ENCODE measurements at places on chromosomes 2 and 18. TPM values are rescaled to one million over a fixed set of nuclear protein-coding genes. Genes with fewer than 3 reads are reported as not detected.
A peak's percentile ranks its signal among the peaks of the same experiment; 100 is the strongest.

GRCh38 chr2:12127638-12128037, 381.2 kb downstream of the LPIN1 start:
- DNase-seq, result no peak

DNA sequence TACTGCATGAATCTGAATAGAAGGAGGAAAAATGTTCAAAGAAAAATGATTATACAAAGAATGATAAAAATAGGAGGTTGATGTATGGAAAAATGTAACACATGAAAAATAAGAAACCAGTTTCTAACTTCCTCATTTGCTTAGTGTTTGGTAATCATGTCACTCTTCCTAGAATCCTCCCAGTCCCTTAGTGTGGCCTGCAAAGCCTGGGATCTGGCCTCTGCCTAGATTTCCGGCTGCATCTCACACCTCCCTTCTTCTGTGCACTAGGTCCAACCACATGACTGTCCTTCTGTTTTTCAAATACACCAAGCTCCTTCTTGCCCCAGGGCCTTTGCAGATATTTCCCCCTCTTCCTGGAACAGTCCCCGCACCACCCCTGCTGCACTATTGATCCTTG, 76.8 kb upstream of the RBMS1 start:
- no peak for DNase-seq

DNA sequence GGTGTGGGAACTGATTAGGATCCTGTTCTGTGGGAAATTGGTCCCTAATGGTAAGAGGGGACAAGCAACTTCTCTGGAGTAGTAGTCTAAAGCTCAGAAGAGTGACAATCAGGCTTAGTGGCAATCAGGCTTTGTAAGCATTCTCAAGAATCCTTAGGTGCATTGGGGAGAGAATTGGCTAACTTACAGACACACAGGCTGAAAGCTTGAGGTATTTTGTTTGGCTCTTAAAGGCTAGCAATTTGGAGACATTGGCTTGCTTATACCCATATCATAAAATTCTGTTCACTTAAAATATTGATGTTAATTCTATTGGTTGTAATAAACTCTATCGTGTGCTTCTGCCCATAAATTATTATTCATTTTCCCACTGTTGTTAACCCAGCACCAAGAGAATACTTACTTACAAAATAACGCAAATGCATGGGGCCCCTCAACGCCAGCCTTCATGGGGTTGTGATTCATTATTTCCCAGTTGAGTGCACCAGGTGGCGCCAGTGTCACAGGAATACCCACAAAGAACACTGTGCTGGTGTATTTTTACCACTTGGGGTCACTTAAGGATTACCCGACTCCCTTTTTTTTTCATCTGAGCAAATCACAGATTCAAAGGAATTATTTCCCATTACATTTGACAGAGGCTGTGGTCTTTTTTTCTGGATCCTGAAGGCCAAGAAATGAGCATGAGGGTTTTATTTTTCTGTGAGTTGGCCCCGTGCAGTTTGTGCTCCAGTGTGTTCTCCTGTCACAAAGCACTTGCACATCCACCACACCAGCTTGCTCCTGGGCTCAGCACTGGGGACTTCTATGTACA, 45.5 kb downstream of the DDX1 start:
- peak; percentile 93 for DNase-seq

GRCh38 chr2:237421542-237422116, 7.7 kb upstream of the COL6A3 start:
- peak; percentile 97 for DNase-seq

GRCh38 chr2:228698963-228699362, 517.5 kb upstream of the SPHKAP start:
- DNase-seq, result no peak

DNA sequence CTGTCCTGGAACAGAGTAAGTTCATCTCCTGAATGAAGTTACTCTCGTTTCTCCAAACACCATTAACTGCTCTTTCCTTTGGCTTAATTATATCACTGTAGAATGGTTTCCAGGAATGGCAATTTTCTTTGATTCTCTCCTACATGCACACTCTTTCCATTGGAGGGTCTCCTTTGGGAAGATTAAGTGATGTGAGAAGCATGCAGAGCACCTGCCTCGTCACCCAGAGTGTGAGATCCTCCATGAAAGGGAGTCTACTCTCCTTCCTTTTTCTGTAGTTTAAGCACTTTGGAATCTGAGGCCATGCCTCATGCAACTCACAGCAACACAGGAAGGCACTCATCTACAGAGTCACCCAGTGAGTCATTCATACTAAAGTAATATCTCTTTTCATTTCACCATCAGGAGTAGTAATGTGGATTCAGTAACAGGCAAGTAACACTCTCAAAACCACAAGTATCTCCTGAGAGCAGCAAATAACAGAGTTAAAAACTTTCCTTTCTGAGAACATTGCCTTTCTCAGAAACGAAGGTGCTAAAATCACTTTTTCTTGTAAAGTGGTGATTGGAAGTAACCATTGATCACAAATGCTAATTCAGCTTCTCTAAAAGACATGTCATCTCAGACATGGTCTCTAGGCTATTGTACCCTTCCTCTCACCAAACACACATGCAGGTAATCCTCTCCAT, 52.8 kb upstream of the IL1RL1 start:
- no peak for DNase-seq

GRCh38 chr2:148674063-148675020, 29.8 kb downstream of the EPC2 start:
- no peak for DNase-seq

REG3G gene
- total RNA-seq, result not detected

ERMN gene
- not detected for total RNA-seq

GKN1 gene
- total RNA-seq, result not detected

G6PC2 gene
- not detected for total RNA-seq

PDIA6 gene
- total RNA-seq, result 97.7 TPM
